Renal pelvis (tissue), 12 donors: ENCODE measurements at places on chromosomes 16 and 17. TPM values are rescaled to one million over a fixed set of nuclear protein-coding genes. Genes with fewer than 3 reads are reported as not detected.

GRCh38 chr17:17723354-17724261 lies 42.4 kb downstream of the RAI1 start:
- DNase-seq = peak; percentile 79

DNA sequence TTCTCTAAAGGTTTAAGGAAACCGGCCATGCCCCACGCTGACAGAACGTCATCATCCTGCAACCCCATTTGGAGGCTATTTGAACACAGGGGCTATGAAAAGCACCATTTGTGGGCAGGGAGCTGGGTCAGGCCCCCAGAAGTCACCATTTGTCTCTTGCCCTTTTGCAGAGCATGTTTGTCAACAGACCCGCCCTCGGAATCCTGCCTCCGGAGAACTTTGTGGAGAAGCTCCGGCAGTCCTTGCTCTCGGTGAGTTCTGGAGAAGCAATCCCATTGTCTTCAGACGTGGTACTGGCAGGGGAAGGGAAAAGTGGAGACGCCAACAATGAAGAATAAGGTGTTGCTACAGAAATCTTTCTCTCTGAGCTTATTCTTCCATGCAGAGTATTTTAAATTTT lies 33.5 kb downstream of the TMEM186 start:
- DNase-seq = no peak

GALK1 gene
- 38.3 TPM for polyA plus RNA-seq

KRT28 gene
- not detected for polyA plus RNA-seq
